T-helper 9 cell (primary cell): ENCODE measurements at places on chromosomes 2 and 18.

DNA sequence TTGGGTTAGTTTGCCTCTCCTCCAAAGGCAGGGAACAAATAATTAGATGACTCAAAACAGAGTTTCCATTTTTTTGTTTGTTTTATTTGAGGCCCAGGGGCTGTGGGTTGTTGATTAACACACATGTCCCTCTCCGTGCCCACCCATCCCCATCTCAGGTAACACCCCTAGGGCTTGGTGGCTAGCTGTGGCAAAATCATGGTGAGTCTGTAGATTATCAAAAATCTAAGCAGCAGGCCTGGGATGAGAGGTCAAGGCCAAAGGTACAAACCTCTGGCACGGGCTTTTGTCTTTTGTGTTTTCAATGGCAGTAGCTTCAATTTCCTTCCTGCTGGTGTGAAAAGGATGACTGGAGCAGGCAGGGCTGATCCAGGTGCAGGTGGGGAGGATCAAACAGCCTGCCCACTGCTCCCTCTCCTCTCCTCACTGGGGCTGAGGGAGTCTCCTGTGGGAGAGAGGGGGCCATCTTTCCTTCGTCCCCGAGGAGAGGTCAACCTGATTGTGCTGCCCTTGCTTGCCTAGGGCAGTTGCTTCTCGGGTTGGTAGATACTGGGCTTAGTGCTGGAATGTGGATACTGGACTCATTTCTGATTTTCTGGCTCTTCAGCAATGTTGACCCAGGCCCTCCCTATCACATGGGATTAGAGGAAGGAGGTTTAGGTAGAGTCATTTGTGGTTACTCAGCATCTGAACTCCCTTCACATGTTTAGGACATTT lies 31.9 kb upstream of the EML4 start:
- no peak for DNase-seq

DNA sequence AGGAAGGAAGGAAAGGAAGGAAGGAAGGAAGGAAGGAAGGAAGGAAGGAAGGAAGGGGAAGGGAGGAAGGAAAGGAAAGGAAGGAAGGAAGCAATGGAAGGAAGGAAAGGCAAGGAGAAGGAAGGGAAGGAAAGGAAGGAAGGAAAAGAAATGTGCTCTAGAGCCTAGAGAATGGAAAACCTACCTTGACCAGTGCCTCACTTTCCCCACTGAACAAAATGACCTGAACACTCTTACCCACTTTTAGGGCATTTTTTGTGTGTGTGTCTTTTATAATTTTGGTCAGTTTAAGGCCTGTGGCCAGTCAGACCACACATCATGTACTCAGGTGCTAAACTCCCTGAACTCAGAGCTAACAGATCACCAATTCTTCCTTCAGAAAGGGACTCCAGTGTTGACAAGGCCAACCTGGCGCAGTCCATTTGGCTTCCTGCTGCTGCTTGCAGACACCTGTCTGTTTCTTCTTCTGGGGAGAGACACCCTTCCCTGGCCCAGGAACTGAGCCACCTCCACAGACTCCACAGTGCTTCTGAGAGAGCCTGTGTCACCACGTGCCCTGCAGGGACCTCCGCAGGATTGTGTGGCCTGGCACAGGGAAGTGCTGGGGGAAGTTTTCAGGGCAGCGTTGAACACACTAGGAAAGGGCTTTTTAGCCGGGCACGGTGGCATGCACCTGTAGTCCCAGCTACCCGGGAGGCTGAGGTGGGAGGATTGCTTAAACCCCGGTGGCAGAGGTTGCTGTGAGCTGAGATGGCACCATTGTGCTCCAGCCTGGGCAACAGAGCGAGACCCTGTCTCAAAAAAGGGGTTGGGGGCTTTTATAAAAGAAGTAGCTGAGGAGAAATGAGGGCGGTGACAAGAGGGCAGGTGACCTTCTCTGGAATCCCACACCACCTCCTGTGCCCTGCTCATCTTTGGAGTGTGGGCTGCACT lies 57.2 kb downstream of the DDX1 start:
- no peak for DNase-seq

- no peak for DNase-seq
Measured at GRCh38 chr18:26649193-26649543, 100.8 kb upstream of the KCTD1 start.

DNA sequence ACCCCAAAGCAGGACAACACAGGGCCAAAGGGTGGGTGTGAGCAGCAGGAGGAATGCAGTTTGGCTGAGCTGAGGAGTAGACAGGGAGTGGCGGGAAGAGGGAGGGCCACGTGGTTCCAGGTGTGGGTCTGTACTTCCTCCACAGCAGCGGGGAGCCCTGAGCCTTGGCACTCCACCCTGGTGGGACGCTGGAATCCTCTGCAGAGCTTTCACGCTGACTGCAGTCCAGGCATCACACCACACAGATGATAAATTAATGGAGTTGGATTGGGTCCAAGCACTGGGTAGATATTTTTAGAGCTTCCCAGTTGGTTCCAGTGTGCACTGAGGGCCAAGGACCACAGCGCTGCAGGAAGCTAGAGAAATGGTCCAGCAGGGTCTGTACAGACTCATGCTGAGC lies 67.0 kb upstream of the TMEM200C start:
- no peak for DNase-seq

GRCh38 chr2:1831620-1832367 lies 87.5 kb upstream of the PXDN start:
- DNase-seq = no peak

DNA sequence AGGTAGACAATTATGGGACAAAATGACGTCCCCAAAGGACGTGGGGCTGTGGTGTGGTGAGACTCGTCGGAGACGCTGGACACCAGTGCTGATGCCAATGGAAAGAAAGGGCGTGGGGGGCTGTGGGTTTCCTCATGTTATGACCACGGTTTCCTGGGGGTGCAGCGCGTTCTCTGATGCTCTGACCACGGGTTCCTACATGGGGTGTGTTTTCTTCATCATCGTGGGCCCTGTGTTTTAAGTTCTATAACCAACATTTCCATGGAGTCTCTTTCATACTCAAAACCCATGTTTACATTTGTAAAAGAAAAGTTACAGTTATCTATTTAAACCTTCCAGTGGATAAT lies 141.6 kb downstream of the RTP5 start:
- DNase-seq = no peak

- DNase-seq = no peak
Measured at GRCh38 chr2:106109675-106110424, 84.3 kb downstream of the UXS1 start.

DNA sequence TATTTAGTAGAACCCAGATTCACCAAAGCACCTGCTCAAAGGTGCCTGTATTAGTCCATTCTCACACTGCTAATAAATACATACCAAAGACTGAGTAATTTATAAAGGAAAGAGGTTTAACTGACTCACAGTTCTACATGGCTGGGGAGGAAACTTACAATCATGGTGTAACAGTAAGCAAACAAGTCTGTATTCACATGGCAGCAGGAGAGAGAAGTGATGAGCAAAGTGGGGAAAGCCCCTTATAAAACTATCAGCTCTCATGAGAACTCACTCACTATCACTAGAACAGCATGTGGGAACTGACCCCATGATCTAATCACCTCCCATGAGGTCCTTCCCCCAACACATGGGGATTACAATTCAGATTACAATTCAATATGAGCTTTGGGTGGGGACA lies 28.0 kb upstream of the DDX18 start:
- DNase-seq = no peak

- DNase-seq = no peak
Measured at GRCh38 chr2:63866009-63866709, 24.5 kb downstream of the UGP2 start.

DNA sequence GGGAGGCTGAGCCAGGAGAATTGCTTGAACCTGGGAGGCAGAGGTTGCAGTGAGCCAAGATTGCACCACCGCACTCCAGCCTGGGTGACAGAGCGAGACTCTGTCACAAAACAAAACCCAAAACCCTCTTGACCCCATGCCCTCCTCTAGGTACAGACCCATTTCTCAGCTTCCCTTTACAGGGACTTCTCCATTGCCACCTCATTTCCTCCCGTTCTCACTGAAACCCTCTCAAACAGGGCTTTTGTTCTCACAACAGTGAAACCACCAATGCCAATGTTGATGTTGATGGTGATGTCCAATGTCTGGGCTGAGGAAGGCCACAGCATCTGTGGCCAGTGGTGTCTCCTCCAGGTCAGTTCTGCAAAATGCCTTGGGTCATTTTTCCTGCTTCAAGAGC lies 69.0 kb upstream of the ZCCHC2 start:
- no peak for DNase-seq

- no peak for DNase-seq
Measured at GRCh38 chr18:12377556-12378197, 650 bp upstream of the AFG3L2 start.

- no peak for DNase-seq
Measured at GRCh38 chr2:32993005-32993539, 46.3 kb downstream of the LTBP1 start.

- no peak for DNase-seq
Measured at GRCh38 chr2:221154176-221154575, 417.9 kb downstream of the EPHA4 start.
